Fibroblast of skin of left biceps (primary cell): ENCODE measurements at places on chromosomes 16 and 17.

DNA sequence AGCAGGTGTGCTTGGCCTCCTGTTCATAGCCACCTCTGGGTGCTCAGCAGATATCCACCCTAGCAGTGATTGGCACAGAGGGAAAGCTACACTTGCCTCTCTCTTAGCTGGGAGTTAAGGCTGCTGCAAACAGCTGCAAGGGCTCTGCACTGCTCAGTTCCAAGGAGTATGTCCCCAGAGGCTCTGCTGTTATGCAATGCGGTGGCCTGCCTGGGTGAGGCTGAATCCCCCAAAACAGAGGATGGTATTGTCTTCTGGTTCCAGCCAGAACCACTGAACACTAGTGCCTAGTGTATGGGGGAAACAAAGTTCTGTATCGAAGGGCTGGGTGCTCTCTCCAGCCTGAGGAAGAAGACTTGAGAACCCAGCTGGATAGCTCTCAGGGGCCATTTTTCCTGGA, 16.8 kb downstream of the TMEM94 start:
- no peak for DNase-seq

- no peak for DNase-seq
These were observed 1.5 kb upstream of the OSGIN1 start for GRCh38 chr16:83951544-83951943.

DNA sequence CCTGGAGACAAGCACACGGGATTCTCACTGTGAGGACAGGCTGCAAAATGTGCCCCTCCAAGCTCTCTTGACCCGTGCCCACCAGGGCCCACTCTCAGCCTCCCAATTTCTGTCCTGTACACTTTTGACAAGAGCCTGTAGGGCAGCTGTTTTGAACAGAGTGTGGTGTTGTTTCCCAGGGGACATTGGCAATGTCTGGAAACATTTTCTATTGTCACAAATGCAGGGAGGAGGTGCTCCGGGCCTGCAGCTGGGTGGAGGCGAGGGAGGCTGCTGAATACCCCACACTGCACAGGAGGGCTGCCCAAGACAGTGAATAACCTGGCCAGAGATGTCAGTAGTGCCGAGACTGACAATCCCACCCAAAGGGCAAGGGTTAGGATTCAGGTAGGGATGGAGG, 10.5 kb downstream of the CEP295NL start:
- DNase-seq: no peak

DNA sequence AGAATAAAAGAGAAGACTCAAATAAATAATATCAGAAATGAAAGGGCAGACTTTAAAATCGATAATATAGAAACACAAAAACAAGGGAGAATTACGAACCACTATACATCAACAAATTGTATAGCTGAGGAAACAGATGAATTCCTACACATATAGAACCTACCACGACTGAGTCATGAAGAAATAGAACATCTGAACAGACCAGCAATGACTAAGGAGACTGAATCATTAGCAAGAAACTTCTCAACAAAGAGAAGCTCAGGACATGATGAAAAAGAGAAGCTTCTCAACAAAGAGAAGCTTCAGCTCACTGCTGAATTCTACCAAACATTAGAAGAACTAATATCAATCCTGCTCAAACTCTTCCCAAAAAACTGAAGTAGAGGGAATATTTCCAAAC, 255.9 kb downstream of the CEP112 start:
- DNase-seq: no peak

GRCh38 chr17:47897561-47897960, 1.5 kb downstream of the SP2 start:
- DNase-seq: no peak

- DNase-seq: no peak
These were observed 77.1 kb upstream of the SALL1 start for GRCh38 chr16:51228097-51228659.
